ENCODE measurements at places on chromosomes 11 and 22.
A peak's percentile ranks its signal among the peaks of the same experiment; 100 is the strongest.

DNA sequence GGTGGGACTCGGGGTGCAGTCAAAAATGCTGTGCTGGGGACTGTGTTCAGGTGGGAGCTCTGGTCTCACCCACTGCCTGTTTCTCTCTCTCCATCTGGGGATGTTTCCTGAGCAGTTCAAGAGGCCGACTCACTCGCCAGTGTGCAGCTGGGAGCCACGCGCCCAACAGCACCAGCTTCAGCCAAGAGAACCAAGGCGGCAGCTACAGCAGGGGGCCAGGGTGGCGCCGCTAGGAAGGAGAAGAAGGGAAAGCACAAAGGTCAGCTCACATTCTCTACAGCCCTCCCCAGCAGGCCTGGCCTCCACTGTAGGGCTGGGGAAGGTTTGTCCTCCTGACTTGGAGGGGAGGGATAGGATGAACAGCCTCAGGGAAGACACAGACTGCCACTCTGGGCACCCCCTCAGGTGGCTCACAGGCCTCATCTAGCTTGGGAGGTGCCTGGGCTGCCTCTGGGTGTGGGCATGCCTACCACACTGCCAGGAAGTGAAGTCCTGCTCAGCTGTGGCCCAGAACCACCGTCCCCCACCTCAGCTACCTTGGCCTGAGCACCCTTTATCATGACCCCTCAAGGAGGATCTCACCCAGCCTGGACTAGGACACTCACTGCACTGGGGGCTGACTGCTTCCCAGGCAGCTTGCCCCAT lies 13.0 kb downstream of the TUB start:
- H3K27me3 ChIP-seq = no peaks in the 10 kb centered on the region
- no peak for DNase-seq
- H3K4me3 ChIP-seq = no peak overlapping the region
- H3K36me3 ChIP-seq = no peaks in the 10 kb centered on the region

DNA sequence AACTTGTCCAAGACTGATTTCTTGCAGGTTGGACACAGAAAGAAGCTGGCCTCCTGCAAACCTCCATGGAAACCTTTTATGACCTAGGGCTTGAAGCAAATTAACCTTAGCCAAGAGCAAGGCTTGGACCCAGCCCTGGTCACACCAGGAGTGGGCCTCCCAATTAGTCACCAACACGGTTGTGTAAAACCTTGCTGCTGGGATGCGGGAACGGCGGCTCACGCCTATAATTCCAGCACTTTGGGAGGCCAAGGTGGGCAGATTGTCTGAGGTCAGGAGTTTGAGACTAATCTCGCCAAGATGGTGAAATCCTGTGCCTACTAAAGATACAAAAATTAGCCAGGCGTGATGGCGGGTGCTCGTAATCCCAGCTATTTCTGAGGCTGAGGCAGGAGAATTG lies 419.9 kb downstream of the AASDHPPT start:
- H3K4me1 ChIP-seq = no peaks in the 10 kb centered on the region
- no peaks in the 10 kb centered on the region for H3K27me3 ChIP-seq
- no peaks in the 10 kb centered on the region for H3K36me3 ChIP-seq
- DNase-seq = no peak
- no peak overlapping the region for H3K27ac ChIP-seq
- no peak overlapping the region for H3K4me3 ChIP-seq

GRCh38 chr11:6925636-6926207 lies 504 bp upstream of the ZNF215 start:
- peak overlapping the region; percentile 47 for H3K4me3 ChIP-seq
- H3K36me3 ChIP-seq = no peaks in the 10 kb centered on the region
- peak overlapping the region; percentile 45 for H3K27ac ChIP-seq
- peaks cover 11% of the 10 kb centered on the region for H3K4me1 ChIP-seq

DNA sequence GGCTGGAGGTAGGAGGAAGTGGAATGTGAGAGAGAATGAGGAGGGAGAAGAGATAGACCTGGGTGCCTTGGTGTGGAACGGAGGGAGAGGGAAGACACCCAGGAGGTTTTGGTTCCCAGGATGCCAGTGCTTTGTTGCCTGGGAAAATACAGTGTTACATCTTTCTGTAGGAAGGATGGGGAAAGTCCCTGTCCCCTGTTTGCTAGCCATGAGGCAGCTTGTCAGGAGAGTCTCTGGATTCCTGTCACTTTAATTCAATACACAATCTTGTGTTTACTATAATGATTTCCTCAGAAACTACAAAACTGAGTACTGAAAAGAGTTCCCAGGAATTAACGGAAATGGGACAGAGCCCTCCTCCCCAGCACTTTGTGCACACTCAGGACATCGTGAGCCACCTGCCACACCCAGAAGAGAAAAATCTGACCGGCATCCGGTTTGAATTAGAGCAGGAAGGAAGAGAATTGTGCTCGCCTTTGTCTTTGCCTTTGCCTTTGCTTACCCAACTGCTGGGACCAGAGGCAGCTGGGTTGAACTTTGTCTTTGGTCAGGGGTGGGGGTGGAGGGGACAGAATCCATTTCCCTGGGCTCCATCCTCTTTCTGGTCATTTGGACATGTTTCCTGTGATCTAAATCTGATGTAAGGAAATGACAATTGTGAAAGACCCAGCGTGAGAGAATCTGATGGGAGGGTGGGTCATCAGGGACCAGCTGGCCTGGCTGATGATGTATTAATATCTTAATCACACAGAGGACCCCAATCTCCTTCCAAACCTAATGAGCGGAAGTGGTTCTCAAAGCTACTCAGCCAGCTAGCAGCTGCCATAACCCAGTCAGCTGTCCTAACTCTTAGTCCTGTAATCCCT lies 1.3 kb upstream of the LIMK2 start:
- H3K27ac ChIP-seq = peak overlapping the region; percentile 78
- H3K4me3 ChIP-seq = no peak overlapping the region
- H3K4me1 ChIP-seq = peaks cover 19% of the 10 kb centered on the region
- no peak for DNase-seq

- H3K27me3 ChIP-seq = no peaks in the 10 kb centered on the region
- no peaks in the 10 kb centered on the region for H3K36me3 ChIP-seq
- no peaks in the 10 kb centered on the region for H3K4me1 ChIP-seq
- no peak for DNase-seq
- no peak overlapping the region for H3K4me3 ChIP-seq
Observed at GRCh38 chr22:20194681-20195593, 44.1 kb upstream of the CCDC188 start.

DNA sequence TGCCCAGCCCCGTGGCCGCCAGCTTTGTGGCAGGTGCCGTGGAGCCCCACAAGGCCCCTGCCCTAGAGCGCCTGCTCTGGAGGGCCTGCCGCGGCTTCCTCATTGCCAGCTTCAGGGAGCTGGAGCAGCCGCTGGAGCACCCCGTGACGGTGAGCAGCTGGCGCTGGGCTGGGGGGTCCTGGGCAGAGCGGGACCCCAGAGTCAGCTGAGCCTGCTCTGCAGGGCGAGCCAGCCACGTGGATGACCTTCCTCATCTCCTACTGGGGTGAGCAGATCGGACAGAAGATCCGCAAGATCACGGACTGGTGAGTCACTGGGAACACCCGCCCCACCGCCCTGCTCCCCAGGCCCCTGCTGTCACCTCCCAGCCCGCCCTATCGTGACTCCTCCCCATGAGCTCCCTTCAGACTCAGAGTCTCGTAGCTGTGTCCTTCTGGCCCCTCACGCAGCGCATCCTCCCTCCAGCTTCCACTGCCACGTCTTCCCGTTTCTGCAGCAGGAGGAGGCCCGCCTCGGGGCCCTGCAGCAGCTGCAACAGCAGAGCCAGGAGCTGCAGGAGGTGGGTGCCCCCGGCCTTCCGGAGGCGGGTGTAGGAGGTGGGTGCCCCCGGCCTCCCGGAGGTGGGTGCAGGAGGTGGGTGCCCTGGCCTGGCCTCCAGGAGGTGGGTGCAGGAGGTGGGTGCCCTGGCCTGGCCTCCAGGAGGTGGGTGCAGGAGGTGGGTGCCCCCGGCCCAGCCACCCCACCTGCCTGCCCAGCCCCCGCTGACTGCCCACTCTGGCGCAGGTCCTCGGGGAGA lies 4.7 kb downstream of the TCIRG1 start:
- H3K36me3 ChIP-seq = peaks cover 7% of the 10 kb centered on the region
- H3K4me1 ChIP-seq = peaks cover 56% of the 10 kb centered on the region
- no peaks in the 10 kb centered on the region for H3K27me3 ChIP-seq
- peak overlapping the region; percentile 19 for H3K4me3 ChIP-seq
- DNase-seq = no peak

GRCh38 chr11:3877364-3878257 lies 22.1 kb downstream of the STIM1 start:
- no peak overlapping the region for H3K4me3 ChIP-seq
- no peak for DNase-seq
- no peaks in the 10 kb centered on the region for H3K36me3 ChIP-seq
- peaks cover 46% of the 10 kb centered on the region for H3K4me1 ChIP-seq

GRCh38 chr11:105137286-105137685 lies 2.3 kb downstream of the CARD18 start:
- H3K27me3 ChIP-seq = no peaks in the 10 kb centered on the region
- H3K36me3 ChIP-seq = no peaks in the 10 kb centered on the region
- no peak overlapping the region for H3K4me3 ChIP-seq
- H3K4me1 ChIP-seq = no peaks in the 10 kb centered on the region
- no peak overlapping the region for H3K27ac ChIP-seq

- peak overlapping the region; percentile 62 for H3K4me3 ChIP-seq
- no peaks in the 10 kb centered on the region for H3K36me3 ChIP-seq
- peak overlapping the region; percentile 80 for H3K27ac ChIP-seq
- DNase-seq = no peak
Observed at GRCh38 chr11:117328375-117329010, 839 bp downstream of the CEP164 start.

DNA sequence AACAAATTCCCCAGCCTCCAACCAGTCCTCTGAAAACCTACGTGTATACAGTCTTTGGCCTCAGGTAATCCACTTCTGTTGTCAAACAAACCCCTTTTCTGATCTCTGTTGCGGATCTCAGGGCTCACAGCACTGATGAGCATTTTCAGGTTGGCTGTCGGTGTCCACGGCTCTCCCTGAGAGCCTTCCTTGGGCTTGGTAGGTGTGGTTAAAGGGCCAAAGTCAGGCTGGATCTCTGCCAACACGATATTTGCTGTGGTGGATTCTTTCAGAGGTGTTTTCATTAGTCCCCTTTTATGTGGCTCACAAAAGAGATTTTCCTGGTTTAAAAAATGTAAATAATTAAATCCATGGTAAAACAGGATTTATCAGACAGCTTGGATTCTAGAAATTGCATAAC lies 2.9 kb downstream of the E2F8 start:
- no peak overlapping the region for H3K27ac ChIP-seq
- no peaks in the 10 kb centered on the region for H3K36me3 ChIP-seq
- H3K4me1 ChIP-seq = peaks cover 26% of the 10 kb centered on the region
- H3K27me3 ChIP-seq = peaks cover 6% of the 10 kb centered on the region
- no peak overlapping the region for H3K4me3 ChIP-seq
- no peak for DNase-seq

Measured in vagina (tissue), 2 donors.